ENCODE measurements at places on chromosomes 16 and 17. TPM values are rescaled to one million over a fixed set of nuclear protein-coding genes. Genes with fewer than 3 reads are reported as not detected.

CCDC200 gene
- total RNA-seq, result not detected

SDR42E2 gene
- total RNA-seq, result not detected

KRTAP9-4 gene
- not detected for total RNA-seq

PRSS27 gene
- total RNA-seq, result 0.48 TPM

SCIMP gene
- 7.6 TPM for total RNA-seq

GRB7 gene
- 0.29 TPM for total RNA-seq

FBXW10B gene
- 4.4 TPM for total RNA-seq

TPSG1 gene
- total RNA-seq, result not detected

TBC1D3I gene
- total RNA-seq, result 0.19 TPM

FUS gene
- 224 TPM for total RNA-seq

SPN gene
- 2.9 TPM for total RNA-seq

- no peak for DNase-seq
These were observed 19.1 kb downstream of the UNC13D start for GRCh38 chr17:75825149-75825552.

GRCh38 chr16:55100100-55100499 is 169.4 kb downstream of the IRX5 start:
- DNase-seq, result no peak

GRCh38 chr17:10211666-10212065 is 13.3 kb upstream of the GAS7 start:
- no peak for DNase-seq

GRCh38 chr17:48792033-48792798 is 24.8 kb downstream of the TTLL6 start:
- no peak for DNase-seq

- no peak for DNase-seq
These were observed 14.9 kb downstream of the CPPED1 start for GRCh38 chr16:12788758-12789157.

DNA sequence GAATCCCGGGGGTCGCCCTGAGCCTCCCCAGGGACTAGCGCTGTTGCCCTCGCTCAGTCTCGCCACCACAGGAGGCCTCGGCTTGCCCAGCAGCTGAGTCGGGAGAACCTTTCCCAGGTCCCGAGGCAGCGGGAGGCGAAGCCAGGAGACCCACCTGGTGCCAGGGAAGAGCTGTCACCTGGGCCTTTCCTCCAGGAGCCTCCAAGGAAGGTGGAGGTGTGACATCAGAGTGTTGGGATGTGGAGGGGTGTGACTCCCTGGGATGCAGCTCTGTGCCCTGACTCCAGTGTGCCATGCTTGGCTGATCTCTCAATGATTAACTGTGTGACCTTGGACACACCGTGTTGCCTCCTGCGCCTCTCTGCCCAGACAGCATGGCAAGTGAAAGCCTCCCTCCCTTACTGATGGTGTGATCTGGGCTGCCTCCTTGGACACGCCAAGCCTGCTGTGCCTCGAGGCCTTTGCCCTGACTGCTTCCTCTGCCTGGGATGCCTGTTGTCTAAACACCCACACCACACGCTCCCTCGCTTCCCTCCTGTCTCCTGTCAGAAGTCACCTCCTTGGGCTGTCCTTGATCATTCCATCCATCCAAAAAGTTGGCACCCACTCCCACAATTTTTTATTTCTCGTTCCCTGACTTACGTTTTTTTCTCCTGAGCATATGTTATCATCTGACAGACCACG is 88.0 kb downstream of the CMIP start:
- no peak for DNase-seq

DNA sequence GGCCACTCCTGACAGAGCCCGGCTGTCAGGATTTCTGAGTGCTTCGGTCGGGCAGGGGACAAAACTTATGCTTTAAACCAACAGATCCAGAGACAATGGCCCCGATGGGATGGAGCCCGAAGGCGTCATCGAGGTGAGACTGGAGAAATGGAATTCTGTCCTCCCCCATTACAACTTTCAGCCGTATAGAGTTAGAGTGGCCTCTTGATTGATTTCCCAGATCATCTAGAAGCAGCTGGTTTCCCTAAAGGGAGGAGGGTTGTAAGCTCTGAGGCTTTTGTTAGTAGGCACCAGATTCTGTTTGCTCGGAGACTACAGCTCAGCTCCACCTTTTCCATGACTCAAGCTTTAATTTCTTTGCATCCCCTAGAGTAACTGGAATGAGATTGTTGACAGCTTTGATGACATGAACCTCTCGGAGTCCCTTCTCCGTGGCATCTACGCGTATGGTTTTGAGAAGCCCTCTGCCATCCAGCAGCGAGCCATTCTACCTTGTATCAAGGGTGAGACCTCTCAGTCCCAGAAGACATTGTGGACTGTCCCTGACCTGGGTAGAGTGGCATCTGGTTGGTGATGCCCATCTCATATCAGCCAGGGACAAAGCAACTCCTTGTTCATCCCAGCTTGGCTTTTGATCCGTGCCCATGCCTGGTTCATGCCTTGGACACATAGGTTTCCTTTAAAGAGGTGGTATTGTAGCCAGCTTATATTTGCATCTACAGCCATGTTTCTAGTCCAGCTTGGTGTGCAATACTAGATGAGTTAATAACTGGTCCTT is 5.1 kb upstream of the CD68 start:
- no peak for DNase-seq

DNA sequence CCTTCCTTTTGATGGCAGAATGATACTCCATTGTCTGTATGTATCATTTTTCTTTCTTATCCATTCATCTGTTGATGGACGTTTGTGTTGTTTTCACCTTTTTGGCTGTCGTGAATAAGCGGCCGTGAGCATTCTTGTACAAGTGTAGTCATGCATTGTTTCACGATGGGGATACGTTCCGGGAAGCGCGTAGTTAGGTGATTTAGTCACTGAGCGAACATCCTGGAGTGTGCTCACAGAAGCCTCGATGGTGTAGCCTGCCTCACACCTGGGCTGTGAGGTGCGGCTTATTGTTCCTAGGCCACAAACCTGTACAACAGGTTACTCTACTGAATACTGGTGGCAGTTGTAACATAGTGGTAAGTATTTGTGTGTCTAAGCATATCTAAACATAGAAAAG is 136.5 kb downstream of the CMIP start:
- DNase-seq, result no peak

DNA sequence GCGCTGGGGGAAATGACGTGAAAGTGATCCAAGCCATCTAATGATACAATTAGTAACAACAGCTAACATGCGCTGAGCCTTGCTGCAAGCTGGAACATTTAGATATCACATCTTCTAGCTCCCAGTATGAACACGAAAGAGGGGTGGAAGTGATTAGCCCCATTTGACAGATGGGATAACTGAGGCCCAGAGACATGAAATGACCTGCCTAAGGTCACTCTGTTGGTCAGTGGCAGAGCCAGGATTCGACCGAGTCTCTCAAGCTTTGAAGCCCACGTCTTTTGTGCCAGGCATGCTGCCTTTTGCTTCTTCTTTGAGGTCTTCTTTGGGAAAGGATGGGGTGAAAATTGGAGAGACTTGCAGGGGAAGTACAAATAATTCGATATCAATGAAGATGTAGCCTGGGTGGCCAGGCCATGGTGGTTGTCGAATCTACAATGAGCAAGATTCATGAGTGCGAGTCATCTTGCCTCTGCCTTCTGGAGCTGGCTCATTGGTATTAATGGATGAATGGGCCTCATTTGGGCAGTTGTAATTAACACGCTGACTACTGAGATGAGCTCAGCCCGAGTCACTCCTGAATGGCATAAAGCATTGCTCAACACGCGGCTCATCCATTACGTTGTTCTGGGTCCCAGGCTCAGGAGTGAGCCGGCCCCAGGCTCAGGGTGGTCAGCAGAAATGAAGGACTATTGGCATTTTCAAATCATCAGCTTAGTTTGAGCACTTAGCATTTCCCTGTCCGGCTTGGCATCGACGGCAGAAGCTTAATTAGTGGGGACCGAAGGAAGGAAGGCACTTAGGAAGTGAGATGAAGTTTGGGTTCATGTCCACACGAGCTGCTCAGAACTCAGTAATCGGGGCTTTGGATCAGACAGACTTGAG is 28.0 kb upstream of the GPRC5B start:
- DNase-seq, result no peak

- no peak for DNase-seq
These were observed 55.9 kb downstream of the ZDHHC7 start for GRCh38 chr16:84955427-84955826.

- DNase-seq, result no peak
These were observed 20.6 kb downstream of the CYB5B start for GRCh38 chr16:69444873-69445517.

DNA sequence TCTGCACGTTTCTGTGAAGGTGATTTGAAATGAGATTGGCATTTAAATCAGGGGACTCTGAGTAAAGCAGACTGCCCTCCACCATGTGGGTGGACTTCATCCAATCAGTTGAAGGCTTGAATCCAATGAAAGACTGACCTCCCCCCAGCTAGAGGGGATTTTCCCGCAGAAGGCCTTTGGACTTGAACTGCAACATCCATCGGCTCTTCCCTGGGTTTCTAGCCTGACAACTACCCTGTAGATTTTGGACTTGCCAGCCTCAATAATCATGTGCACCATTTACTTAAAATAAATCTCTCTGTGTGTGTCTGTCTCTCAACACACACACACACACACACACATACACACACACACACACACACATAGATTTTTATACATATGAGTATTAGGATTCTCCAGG is 23.9 kb upstream of the CNEP1R1 start:
- no peak for DNase-seq

All from mesenteric fat pad (tissue), 1 donor.